Amniotic stem cell (primary cell): ENCODE measurements at places on chromosomes 13 and 19.
A peak's percentile ranks its signal among the peaks of the same experiment; 100 is the strongest.

DNA sequence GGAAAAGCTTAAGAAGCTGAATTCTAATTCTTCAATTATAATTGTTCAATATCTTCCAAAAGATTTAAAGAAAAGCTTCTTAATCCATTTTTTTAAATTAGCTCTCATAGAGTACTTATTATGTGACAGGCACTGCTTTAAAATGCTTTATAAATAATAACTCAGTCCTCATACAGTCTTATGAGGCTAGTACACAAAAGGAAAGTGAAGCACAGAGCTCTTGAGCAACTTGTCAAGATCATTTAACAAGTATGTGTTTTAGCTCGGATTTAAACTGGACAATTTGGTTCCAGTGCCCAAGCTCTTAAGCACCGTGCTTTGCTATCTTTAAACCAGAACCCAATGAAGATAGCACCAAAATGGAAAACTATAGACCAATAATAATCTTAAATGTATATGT is 106.1 kb downstream of the DHRS12 start:
- DNase-seq, result no peak

DNA sequence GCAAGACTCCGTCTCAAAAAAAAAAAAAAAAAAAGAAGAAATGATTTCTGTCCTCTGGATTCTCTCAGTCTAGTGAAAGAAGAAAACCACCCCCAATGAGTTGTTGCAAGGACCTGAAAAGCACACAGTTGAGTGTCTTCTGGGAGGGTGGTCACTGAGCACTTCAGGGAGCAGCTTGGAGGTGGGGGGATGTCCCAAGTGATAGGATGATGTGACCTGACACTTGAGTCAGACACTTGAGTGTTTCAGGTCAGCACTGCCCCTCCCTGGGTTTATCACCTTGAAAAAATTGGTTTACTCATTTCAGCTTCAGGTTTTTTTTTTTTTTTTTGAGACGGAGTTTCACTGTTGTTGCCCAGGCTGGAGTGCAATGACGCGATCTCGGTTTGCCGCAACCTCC is 63.2 kb downstream of the ZNF823 start:
- no peak for DNase-seq

GRCh38 chr19:11279505-11280236 is 16.3 kb upstream of the TSPAN16 start:
- no peak for DNase-seq

DNA sequence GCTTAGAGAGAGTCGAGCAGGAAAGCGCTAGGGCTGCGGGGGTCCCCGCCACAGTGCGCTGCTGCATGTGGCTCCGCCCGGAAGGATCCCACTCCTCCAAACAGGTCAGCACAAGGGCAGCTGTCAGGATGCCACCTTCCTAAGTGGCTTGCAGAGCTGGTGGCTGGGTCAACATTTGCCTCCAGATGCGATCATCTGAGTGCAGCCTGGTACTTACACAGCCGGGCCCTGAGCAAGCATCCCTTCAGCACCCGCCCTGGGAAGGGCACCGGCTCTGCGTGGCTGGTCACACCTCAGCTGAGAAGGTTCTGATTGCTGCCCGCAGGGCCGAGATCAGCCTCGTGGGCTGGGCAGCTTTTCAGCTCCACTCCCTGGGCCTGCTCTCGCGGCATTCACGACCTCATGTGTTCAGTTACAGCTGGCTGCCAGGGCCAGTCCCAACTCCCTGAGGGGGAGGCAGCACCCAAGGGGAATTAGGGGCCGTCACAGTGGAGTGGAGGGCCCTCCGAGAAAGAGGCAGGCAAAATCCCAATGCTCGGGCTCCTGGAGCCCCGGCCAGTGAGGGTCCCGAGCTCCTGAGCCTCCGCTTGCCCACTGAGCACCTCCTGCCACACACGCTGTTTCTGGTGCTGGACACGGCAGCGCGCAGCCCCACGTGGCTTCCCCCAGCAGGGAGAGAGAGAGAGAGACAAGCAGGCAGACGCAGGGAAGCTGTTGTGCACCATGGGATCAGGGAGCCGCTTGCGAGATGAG is 26.8 kb downstream of the AP1M1 start:
- DNase-seq, result no peak

DNA sequence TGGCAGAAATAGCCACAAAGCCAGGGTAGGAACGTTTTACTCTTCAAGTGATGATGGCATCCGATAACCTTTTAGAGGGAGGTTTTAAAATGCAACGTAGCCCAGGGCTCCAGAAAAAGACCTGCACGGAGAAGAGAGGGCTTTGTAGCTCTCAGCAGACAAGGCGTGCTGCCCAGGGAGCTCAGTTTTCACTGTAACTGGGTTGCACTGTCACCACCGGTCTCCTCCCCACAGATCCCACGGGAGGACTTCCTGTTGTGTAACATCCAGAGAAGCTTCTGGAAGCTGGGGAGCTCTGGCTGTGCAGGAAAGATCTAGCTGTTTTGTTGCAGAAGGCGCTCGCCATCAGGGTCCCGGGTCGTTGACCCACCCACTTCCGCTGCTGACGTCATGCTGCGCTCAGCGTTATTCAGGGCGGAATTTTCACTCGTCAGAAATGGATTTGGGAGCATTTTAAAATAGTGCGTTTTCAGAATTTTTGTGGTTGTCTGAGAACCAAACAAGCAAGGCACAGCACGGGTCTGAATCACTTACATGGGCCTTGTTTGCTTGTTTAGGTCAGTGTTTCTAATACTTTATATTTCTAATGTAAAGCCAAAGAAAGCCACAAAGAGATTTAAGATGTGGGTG is 50.8 kb downstream of the ATP11A start:
- DNase-seq, result peak; percentile 65

GRCh38 chr19:3821156-3821555 is 35.0 kb upstream of the MATK start:
- DNase-seq, result no peak

- no peak for DNase-seq
These were observed 9.8 kb downstream of the ATP4B start for GRCh38 chr13:113648216-113648610.

DNA sequence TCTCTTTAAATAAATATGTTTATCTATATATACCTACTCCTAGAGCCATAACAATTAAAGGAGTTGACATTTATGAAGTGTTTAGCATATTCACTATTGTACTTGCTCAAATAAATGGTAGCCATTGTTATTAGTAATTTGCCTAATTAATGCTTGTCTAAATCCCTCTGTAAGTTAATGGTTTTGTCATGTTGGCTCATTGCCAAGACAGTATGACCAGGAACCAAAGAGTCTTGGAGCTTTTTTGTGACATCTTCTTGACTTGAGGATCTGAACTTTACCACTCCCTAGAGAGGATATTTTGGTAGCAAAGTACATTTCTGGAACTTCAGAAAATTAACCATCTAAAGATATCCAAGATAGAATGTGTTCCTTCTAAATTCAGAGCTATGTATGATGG is 15.5 kb downstream of the FRY start:
- DNase-seq, result no peak

DNA sequence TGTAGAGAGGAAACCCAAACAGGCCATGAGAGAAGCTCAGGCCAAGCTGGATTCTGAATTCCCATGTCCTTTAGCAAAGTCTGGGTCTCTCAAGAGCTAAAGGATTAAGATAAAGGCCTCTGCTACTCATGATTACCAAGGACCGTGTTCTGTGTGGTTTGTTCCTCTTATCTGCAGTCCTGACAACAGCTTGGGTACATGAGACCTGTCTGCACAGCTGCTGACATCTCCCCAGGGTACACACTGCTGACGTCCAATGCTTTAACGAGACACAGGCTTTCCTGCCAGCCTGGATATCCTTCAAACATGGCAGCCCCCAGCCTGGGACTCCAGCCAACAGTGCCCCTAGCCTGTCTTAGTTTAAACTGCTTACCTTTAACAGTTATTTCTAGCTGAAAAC is 211.0 kb downstream of the SLC7A1 start:
- DNase-seq, result no peak

DNA sequence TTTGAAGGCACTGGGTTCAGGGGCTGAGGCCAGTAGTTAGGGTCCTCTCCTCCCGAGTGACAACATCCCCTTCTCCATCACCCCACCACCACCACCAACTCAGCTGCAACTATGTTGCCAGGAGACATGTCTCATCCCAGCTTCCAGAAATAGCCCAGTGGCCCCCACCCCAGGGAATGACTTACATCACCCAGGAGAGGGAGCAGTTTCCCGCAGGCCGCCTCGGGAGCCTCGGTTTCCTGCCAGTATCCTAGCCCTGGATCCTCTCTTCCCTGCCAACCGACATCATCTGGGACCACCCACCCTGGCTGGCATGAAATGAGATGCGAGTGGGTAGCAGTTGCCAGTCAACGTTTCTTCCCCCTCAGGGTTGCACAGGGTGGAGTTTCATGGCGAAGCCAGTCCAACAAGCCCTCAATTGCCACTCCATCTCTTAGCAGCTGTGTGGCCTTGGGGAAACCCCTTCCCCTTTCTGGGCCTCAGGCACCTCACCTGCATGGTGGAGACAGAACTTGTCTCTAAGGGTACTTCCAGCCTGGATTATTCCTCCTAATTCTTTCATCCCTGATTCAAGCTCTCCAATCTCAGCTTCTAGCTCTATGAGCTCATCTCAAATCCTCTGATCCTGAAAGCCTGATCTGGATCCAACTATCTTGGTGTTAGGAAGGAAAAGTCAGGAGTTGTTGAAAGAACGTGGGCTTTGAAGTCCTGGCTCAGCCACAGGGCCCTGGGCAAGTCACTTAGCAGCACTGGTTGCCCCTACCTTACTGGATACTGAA is 3.9 kb upstream of the GSK3A start:
- DNase-seq, result peak; percentile 81

DNA sequence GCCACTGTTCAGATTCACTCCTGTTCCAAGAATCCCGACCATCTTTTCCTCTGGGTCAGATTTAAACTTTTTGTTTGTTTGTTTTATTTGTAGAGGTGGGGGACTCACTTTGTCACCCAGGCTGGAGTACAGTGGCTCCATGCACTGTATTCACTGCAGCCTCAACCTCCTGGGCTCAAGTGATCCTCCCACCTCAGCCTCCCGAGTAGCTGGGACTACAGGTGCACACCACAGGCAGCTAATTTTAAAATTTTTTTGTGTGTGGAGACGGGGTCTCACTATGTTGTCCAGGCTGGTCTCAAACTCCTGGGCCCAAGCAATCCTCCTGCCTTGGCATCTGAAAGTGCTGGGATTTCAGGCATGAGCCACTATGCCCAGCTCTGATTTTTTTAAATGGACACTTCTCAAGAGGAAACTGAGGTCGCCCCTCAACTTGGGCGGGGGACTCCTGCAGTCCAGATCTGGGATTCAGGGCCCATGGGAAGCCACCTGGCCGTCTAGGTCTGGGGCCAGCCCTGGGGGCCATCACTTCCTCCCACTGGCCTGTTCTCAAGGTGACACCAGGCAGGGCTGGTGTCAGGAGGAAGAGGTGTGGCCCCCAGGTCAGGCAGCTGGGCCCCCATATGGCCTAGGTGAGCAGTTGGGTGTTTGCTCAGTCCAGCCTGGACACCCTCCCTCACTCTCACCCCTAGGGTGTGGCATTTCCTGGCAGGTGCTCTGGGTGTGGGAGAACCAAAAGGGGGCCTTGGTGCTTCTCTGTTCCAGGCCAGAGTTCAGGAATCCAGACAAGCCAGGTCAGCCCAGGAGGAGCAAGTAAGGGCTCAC is 1.3 kb downstream of the B3GNT3 start:
- no peak for DNase-seq

- no peak for DNase-seq
These were observed 9.3 kb downstream of the EBPL start for GRCh38 chr13:49681842-49682435.

DNA sequence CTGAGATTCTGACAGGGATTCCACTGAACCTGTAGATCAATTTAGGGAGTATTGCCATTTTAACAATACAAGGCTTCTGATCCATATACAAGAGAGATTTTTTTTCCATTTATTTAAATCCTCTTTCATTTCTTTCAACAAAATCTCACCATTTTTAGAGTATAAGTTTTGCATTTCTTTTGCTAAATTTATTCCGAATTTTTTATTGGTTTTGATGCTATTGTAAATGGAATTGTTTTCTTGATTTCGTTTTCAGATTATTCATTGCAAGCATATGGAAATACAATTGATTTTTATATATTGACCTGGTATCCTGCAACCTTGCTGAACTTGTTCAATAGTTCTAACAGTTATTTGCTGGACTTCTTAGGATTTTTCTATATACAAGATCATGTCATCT is 18.4 kb downstream of the LEUTX start:
- DNase-seq, result no peak

- DNase-seq, result no peak
These were observed 185.7 kb downstream of the ABCC4 start for GRCh38 chr13:95115525-95115924.

- no peak for DNase-seq
These were observed 10.3 kb downstream of the GJB6 start for GRCh38 chr13:20221772-20222171.

GRCh38 chr13:46667687-46668281 is 114.8 kb downstream of the LRCH1 start:
- no peak for DNase-seq

DNA sequence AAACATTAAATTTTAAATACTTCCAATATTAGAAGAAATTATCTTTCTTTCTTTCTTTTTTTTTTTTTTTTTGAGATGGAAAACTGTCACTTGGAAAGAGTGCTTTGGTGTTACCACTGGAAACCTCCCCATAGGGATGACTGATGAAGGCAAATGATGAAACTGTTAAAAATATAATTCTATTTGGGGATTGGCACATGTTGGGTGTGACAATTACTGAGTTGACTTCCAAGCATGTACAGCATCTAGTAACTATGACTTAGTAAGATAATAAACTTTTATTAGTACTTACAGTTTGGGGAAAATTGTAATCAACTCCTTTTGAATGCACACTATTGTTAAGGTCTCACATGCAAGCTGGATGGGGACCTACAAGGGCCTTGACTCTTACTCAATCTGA is 592.5 kb downstream of the KCTD12 start:
- DNase-seq, result no peak

DNA sequence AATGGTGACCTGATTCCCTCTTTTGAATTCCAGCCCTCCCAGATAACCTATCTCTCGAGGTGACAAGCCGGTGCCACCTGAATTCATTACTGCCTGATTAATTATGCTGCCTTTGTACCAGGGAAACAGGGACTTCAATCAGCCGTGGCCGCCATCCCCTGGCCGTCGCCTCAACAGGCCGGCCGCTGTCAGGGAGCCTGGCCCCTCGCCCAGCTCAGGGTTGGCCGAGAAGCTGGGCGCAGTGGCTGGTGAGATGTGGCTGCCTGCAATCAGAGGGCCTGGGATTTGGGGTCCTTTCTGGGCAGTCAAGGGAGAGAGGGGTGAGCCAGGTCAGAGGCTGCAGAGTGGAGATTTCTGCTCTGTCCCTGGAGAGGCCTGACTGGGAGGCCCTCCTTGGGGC is 91.2 kb downstream of the KCTD15 start:
- DNase-seq, result no peak
